Stimulated activated CD4-positive, alpha-beta T cell treated with anti-CD3 and anti-CD28 coated beads, TNF-alpha, amount 100 ng/mL, for 1 hour (primary cell): ENCODE measurements at places on chromosomes 2 and 18.

DNA sequence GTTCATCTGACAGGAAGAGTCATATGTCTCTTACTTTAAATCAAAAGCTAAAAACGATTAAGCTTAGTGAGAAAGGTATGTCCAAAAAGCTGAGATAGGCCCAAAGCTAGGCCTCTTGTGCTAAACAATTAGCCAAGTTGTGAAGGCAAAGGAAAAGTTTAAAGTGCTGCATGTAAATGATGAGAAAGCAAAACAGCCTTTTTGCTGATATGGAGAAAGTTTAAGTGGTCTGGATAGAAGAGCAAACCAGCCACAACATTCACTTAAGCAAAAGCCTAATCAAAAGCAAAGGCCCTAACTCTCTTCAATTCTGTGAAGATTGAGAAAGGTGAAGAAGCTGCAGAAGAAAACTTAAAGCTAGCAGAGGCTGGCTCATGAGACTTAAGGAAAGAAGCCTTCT is 511.3 kb upstream of the FAM98A start:
- no peak for DNase-seq

DNA sequence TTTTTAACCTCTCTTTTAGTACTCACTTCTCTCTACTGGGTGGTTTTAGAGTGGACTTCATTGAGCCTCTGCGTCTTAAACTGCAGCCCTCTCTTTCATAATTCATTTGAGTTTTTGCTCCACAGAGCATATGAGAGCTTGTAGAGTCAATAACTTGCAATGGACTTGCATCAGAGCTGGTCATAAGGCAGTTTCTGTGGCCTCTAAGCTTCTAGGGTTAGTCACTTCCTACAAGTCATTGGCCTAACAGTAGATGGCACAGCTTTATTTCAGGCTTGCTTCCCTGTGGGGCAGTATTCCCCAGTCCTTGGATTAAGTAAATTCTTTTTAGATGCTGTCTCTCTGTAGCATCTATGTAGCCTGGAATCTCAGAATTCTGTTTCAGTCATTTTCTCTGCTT is 1435.7 kb downstream of the LRP1B start:
- no peak for DNase-seq

- no peak for DNase-seq
Observed at GRCh38 chr2:128449226-128450061, 130.8 kb upstream of the HS6ST1 start.

- DNase-seq = no peak
Observed at GRCh38 chr2:86675511-86676015, 44.5 kb upstream of the RMND5A start.

DNA sequence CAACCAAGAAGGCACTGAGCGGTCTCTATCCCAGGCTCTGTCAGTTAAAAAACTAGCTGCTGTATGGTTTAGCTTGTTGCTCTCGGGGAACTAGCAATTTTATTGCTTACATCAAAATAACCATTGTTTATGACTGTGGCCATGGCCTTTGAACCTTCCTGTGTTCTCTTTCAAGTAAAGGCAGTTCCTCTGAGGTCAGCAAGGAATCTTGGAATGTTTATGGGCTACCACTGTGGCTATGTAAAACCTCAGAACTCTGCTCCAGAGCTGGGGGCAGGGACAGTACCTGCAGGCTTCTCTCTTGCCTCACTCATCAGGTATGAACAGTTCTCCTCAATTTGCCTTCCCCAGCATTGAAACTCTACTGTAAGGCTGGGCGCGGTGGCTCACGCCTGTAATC is 416.0 kb upstream of the NETO1 start:
- no peak for DNase-seq

DNA sequence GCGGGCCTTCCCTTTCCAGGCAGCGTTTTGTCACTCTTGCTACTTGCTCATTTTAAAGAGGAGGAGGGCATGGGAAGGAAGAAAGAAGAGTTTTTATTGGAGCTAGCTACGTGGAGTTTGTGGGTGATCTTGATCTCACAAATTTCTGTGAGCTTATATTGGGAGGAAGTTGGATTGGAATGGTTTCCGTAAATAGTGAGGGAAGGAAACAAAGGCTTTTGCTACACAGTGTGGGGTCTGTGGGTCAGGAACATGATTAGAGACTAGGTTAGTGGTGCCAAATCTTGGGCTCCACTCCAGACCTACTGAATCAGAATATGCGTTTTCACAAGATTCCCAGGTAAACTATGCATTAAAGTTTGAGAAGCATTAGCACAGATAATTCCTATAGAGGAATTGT is 8.1 kb downstream of the RALB start:
- DNase-seq = no peak

GRCh38 chr2:8754106-8754776 is 72.4 kb downstream of the ID2 start:
- DNase-seq = no peak

DNA sequence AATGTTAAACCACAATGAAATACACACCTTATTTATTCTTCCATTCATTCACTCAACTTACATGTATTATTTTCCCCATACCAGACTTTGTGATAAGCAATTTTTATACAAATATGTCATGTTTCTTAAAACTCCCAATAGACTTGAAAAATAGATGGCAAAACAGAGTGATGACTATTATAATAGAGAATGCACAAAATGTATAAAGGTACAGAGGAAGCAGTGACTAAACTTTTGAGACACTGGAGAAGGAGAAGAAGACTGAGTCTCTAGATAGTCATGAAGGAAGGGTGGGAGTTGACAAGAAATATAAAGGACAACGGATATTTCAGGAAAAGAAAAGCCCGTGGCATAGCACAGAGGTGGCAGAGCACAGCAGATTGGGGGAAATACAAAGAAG is 198.1 kb upstream of the SLC39A10 start:
- DNase-seq = no peak

DNA sequence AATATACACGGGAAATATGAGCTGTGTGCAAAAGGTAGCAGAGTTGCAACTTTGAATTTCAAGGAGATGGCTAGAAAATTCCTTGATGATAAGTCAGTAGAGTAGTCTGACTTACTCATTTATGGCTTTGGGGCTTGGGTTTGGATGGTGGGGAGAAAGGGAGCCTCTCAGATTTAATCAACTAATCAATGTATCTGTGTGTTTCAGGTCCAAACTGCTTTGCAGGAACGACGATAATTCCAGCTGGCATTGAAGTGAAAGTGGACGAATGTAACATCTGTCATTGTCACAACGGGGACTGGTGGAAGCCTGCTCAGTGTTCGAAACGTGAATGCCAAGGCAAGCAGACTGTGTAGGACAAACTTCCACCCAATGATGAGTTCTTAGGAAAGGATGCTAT is 164.6 kb downstream of the VWC2L start:
- DNase-seq = no peak

GRCh38 chr18:50466634-50467033 is 91.8 kb downstream of the SKA1 start:
- DNase-seq = no peak

- no peak for DNase-seq
Observed at GRCh38 chr2:133952896-133953295, 301.0 kb upstream of the MGAT5 start.

- no peak for DNase-seq
Observed at GRCh38 chr2:68387408-68388350, 22.6 kb downstream of the PLEK start.

GRCh38 chr2:58976375-58977071 is 735.4 kb upstream of the FANCL start:
- no peak for DNase-seq
